ENCODE measurements at places on chromosomes 4 and X.
A peak's percentile ranks its signal among the peaks of the same experiment; 100 is the strongest.

DNA sequence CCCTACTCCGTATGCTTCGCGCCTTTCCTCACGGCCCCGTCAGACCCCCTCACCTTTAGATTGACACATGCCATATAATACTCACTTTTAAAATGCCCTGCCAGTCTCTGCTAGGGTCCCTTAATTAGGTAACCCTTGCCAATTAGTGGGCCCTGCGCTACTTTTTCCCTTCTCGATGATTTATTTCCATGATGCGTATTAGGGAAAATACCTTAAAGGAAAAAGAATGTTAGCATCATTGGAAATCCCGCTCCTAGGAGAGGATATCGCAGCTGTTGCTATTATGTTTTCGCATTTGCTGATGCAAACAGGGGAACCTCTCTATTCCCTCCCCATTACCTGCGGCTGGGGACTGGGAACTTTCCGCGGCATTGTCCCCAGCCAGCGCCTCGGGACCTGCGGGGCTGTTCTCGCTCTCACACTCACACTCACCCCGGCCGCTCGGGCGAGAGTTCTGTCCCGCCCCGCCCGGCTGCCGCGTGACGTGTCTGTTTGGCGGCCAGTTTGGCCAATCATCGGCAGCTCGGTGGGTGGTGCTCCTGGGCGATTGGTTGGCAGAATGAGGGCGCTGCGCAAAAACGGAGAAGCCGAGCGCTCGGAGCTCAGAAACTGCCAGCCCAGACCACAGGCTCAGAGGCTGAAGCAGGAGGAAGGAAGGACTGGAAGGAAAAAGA is at the start of gene PCDH10:
TSS of gene PCDH10 (plus strand) at position 605 of the 674 bp plus-strand sequence. CDS start 847 bp downstream, outside the sequence.
- peak; percentile 30 for DNase-seq

DNA sequence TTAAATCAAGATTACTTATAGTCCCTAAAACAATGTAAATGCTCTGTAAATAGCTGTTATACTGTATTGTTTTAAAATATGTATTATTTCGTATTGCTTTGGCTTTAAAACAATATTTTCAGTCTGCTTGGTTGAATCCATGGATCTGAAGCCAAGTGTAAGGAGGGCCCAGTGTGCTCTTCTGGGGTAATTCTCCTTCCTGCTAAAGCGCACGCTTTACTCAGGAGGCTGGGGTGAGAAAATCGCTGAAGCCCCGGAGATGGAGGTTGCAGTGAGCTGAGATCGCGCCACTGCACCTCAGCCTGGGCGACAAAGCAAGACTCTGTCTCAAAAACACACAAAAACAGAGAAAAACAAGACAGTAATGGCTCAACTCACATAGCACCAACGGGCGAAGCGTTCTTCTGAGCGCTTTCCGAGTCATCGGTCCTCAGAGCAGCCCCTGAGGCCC is 391 bp upstream of the IDUA start:
- no peak for DNase-seq

DNA sequence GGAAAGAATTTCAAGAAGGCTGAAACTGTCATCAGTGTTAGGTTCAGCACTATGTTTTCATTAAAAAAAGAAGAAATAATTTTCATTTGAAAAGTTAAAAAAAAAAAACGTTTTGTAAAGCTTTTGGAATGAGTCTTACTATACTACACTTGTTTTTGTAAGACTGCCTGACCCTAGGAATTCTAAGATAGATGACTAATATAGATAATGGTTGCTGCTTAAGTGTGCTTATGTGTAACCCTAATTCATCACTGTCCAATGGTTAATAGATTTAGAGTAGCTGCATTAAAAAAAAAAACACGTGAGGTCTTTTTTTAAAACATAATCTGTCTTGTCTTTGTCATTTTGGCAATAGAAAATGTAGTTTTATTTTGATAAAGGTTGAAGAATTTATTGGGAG is 323.2 kb downstream of the IL1RAPL1 start:
- no peak for DNase-seq

DNA sequence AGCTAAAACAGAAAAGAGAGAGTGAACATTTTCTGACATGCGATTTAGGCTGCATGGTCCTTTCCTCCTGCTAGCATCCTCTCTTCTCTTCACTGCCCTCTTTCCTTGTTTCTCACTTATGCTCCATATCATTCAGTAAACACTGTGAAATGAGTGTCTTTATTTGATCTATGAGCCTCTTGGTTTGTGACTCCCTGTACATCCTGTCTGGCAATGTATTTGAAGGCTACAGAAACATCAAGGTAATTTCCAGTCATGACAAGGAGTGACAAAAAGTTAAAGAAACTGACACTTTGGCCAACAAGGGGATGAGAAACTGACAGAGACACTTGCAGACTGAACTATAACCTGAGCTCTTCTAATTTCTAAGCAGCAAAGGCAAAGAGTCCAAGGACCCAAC is 8.7 kb downstream of the FTHL17 start:
- DNase-seq: no peak

GRCh38 chrX:134883137-134883700 is 107.6 kb upstream of the SMIM10 start:
- no peak for DNase-seq

DNA sequence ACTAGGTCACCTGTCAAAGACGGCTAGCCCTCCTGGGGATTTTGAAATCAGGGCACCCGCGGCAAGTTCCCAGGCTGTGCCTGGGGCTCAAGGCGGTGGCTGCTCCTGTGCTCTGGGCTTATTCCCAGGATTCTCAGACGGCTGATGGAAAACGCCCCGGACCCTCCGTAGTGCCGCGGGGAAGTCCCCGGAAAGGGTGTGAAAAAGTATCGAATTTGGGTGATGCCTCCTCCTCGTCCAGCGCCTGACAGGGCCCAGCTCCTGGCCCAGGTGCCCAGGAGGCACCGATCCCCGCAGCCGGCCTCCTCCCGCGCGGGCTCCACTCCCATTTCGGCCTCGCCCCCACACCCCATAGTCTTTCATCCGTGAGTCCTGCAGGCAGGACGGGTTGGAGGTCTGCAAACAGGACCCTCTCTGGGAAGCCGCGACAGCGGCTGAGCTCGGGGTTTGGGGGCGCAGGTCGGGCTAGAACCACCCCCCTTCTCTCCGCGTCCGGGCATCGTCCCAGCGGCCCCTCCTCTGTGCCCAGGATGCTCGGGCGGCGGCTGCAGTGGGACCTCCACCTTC is 1.1 kb upstream of the NSG1 start:
- no peak for DNase-seq

GRCh38 chr4:119097282-119097900 is 38.2 kb upstream of the MYOZ2 start:
- DNase-seq: no peak

DNA sequence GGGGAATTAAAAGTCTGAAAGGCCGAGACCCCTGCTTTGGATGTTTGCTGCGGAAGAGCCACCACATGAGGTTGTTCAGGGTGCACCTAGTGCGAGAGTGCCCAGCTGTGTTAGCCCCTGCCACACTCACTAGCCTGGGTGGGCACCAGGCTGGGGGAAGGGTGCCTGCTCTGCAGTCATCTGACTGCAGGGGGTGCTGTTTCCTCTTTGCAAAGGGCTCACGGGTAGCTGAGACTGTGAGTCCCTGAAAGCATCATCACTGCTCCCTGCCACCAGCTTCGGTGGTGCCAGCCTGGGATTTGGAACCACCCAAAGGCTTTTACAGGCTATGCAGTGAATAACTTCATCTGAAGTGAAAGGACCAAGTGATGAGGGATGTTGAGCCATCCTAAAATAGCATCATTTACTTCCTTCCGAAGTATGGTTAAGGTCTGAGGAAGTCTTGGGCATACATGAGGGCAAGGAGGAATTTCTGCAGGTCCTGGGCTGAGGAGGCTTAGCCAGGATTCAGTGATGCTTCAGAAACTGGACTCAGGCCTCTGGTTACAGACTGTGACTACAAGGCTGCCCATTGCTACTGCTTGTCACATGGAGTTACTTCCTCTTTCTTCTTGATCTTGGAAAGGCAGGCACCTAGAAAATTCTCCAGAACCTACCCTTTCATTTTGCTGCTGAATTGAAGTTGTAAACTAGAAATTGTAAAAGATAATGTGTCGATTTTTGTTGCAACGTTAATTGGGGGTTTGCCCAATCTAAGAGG is 293.2 kb upstream of the PRPS2 start:
- no peak for DNase-seq

- DNase-seq: no peak
Measured at GRCh38 chrX:109578916-109579315, 42.3 kb downstream of the NXT2 start.

- DNase-seq: no peak
Measured at GRCh38 chr4:163588532-163588931, 94.0 kb downstream of the TMA16 start.

GRCh38 chrX:43969504-43970501 is 3.4 kb downstream of the NDP start:
- no peak for DNase-seq

DNA sequence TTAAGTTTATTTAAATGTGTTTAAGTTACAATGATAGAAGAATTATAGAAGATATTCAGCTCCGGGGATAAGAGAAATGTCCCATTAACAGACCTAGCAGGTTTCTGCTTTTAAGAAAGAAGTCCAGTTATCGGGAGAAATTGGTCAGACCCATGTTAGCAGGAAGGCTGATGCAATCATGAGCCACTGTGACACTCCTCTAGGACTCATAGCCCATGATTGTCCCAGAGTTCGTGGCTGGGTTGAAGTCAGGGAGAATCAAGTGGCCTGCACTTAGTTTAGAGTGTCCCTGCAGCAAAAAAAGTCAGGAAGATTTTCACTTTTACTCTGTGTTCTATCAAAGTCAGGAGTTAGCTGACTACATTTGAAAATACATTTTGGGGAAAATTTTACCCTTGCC is 72.0 kb downstream of the TMEM144 start:
- no peak for DNase-seq

DNA sequence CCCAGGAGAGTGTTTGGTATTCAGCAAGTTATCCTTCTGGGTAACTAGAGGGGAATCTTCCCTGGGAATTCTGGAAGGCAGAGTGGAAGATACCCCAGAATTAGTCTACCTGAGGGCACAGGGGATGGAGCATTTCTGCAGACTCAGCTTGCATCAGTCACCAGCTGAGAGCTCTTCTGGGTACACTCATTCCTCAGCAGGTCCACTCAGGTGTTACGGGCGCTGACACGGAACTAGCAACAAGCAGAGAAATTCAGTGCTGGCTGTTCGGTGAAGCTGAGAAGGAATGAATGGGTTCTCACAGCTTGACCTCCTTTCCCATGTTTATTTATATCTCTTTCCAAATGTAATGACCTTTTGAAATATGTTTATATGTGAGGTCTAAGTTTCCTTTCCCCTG is 106.0 kb upstream of the PNPLA4 start:
- no peak for DNase-seq

- DNase-seq: no peak
Measured at GRCh38 chrX:54540289-54540688, 10.3 kb downstream of the GNL3L start.

DNA sequence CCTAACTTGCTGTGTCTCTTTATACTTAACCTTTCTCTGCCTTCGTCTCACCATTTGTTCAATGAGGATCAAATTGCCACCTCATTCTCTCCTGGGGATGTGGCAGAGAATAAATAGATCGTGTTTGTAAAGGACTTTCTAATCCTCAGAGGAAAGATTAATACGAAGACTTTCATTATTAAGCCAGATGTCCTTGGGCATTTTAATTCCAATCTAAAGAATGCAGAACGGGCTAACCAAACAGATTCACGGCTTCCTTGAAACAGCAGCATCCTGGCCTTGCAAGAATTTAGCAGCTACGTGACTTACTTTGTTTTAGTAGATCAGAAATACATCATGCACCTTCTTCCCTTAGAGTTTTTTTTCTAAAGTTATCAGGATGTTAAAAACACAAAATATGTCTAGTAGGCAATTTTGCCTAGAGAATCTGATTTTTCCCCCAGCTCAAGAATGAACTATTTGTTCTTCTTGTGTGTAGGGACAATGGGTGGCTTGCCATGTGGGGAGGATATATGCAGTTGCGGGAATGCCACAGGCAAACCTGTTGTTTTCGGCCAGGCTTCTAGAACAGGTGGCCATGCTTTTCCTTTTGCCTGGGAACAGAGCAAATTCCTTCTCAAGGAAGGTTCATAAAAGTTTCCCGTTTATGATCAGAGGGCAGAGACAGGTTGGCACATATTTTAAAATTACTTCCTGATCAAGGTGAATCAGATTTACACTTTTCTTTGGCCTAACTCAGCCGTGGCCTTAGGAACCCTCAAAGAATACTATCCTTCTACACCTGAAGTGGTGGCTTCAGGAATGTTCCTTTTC is 3.0 kb downstream of the MID1 start:
- no peak for DNase-seq

DNA sequence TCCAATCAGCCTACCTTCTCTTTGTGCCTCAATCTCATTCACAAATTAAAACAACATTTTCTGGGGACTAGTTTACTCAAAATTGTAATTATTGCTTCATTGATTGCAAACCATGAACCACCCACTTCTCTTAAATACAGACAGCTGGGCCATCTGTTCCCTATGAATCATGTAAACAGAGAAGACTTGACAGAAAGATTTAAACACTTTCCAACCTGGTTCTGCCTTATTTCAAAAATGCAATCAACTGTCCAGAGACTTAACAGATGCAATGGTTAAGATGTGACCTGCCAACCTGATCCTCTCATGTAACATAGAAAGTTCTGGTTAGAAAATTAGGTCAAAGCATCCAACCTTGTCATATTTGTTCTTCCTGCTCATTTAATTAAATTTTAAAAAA is 20.8 kb upstream of the SERTM2 start:
- no peak for DNase-seq

GRCh38 chr4:40240040-40240653 is 43.3 kb downstream of the RHOH start:
- no peak for DNase-seq

- no peak for DNase-seq
Measured at GRCh38 chr4:10184041-10184440, 67.4 kb upstream of the WDR1 start.

DNA sequence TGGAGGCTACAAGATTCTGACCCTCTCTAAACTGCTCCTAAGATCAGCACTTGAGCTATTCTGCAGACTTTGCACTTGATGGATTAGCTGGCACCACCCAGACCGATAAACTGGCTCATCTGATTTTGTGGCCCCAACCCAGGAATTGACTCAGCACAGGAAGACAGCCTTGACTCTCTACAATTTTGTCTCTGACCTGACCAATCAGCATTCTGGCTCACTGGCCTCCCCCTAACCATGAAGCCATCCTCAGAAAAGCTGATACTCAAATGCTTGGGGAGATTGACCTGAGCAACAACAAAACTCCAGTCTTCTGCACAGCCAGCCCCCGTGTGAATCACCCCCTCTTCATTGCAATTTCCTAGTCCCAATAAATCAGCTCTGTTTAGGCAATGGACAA is 195.4 kb upstream of the PPP1R2C start:
- DNase-seq: no peak

GRCh38 chr4:5477613-5478012 is 230.7 kb downstream of the EVC2 start:
- DNase-seq: no peak

DNA sequence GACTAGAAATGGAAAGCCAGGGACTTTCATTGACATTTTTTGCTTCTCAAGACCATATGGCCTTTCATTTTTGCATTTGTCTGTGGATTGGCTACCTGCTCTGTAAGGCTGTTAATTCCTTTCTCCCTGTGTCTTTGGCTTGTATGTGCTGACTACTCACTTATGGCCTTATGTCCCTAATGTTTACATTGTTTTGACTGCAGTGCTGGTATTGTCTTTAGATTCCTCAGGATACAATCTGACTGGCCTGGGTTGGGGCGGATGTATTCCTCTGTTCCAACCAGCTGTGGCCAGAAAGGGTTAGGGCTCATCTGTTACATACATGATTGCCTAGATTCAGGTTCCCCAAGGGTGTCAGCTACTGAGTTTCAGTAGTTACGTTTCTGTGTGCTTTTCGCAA is 108.1 kb downstream of the RAPGEF2 start:
- no peak for DNase-seq

GRCh38 chr4:8152090-8152864 is 6.3 kb downstream of the ABLIM2 start:
- DNase-seq: no peak

GRCh38 chr4:92362028-92362427 is 58.3 kb downstream of the GRID2 start:
- no peak for DNase-seq

Measured in NCI-H2029 (cell line).